ENCODE measurements at places on chromosomes 4 and X. TPM values are rescaled to one million over a fixed set of nuclear protein-coding genes. Genes with fewer than 3 reads are reported as not detected.

ABLIM2 gene
- under 0.01 TPM for total RNA-seq

GRCh38 chrX:143081231-143081630 is 55.5 kb downstream of the SPANXN4 start:
- no peak for DNase-seq

AFAP1 gene
- 33.0 TPM for total RNA-seq

- DNase-seq = peak; percentile 43
These were observed 38.1 kb upstream of the CLDN24 start for GRCh38 chr4:183360161-183360919.

LRP2BP gene
- 0.48 TPM for total RNA-seq

ATP10D gene
- 16.9 TPM for total RNA-seq

DNA sequence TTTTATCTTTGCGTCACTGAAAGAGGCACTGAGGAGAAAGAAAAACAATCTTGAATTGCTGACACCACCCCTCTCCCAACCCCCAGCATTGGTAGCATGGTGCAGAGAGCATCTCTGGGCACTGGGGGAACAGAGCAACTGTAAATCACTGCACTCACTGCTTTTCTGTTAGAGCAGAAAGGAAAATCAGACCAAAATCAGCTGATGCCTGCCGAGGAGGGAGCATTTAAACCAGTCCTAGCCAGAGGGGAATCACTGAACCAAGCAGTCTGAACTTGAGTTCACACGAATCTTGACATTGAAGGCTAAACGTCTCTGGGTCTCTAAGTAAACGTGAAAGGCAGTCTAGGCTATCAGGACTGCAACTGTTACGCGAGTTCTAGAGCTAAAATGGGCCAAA is 205.8 kb downstream of the SPANXN4 start:
- no peak for DNase-seq

- DNase-seq = no peak
These were observed 36.8 kb upstream of the SPON2 start for GRCh38 chr4:1208970-1209704.

- no peak for DNase-seq
These were observed 13.3 kb downstream of the TLR3 start for GRCh38 chr4:186082221-186082620.

DNA sequence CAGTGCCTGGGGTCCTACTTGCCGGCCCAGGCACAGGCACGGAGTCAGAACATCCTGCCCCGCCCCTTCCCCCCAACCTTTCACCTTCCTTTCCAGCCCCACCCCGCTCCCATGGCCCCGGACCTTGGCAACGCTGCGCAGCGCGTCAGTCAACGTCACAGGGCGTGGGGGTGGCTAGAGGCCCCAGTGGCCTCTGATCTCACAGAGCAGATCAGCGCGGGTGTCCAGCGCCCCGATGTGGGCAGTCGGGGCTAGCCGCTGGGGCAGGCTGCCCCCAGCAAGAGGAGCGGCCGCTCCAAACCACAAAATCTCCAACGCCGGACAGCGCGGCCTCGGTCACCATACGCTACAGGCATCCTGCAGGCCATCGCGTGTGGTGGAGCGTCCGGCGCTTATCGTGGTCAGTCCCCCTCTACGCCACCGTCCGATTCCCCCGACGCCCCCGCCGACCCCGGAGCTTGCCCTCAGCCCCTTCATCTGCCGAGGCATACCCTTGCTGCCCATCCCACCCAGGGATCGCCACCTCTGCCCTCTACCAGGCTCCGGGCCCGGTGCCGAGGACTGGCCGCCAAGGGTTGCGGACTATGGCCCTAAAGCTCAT is 69.6 kb upstream of the APOOL start:
- DNase-seq = no peak

DNA sequence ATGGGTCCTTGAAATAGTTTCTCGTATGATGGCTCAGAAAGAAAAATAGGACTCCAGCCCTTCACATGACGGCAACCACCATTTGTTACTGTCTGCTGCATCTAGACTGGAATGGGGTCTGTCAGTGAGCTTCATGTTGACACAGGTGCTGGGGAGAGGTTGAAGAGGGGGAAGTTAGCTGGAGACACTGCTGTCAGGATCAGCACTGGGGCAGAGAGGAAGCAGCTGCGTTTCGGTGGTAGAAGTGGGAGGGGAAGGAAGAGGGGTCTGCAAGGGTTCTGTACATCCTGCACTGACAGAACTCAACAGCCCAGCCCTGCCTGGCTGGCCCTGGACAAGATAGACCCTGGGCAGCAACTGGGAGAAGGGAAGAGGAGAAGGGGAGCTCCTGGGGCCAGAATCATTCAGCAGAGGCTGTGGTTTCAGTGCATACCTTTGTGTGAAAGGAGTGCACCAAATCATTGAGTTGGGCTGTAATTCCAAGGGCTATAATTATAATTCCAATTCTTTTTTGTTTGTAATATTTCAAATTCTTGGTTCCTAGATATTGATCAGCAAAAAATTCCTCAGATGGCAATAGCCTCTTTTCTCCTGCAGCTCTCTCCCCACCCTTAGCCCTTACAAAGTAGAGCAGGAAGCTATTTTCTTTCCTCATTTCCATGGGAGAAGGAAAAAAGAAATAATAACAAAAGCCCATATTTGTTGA is 119.4 kb upstream of the C1GALT1C1 start:
- no peak for DNase-seq

GRCh38 chr4:86816501-86817273 is 32.5 kb downstream of the SLC10A6 start:
- peak; percentile 32 for DNase-seq

GRCh38 chrX:24668111-24668510 is 21.0 kb upstream of the PCYT1B start:
- peak; percentile 3 for DNase-seq

- DNase-seq = no peak
These were observed 28.8 kb downstream of the AMELX start for GRCh38 chrX:11321986-11322385.

GRCh38 chrX:7446815-7447214 is 298.9 kb upstream of the PUDP start:
- DNase-seq = no peak

DNA sequence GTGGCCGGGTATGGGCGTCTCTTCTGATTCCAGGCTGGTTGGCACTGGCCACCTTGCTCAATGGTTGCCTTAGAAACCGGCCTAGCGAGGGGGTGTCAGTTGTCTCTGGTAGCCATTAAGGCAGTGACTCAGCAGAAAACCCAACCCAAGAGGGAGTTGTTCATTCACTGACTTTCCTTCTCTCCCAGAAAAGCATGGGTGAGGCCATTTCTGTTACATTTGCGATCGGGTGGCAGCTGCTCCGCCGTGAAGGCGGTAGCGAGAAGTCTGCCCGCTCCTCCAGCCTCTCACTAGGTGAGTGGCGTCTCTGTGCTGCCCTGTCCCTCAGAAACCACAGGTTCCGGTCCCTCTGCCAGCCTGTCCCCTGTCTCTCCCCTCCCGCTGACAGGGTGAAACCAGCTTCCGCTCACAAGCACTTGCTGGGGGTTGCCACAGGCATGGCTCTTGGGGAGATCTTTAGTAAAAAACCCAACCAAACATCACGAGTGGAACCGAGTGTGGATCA is 17.4 kb downstream of the IRAK1 start:
- DNase-seq = peak; percentile 77

GRCh38 chr4:16067515-16067914 is 16.3 kb downstream of the PROM1 start:
- DNase-seq = peak; percentile 48

UGT2A3 gene
- total RNA-seq = not detected

Data from RPMI7951 (cell line).